ENCODE measurements at places on chromosomes 6 and 20. TPM values are rescaled to one million over a fixed set of nuclear protein-coding genes. Genes with fewer than 3 reads are reported as not detected.

The TNF gene
- 0.23 TPM for total RNA-seq

The SH3BGRL2 gene
- total RNA-seq, result 11.1 TPM

The SLC17A1 gene
- not detected for total RNA-seq

The ZNF831 gene
- total RNA-seq, result not detected

The TAGAP gene
- total RNA-seq, result 0.42 TPM

The TFB1M gene
- total RNA-seq, result 14.3 TPM
